Activated CD4-positive, CD25-positive, alpha-beta regulatory T cell treated with anti-CD3 and anti-CD28 coated beads, Interleukin-2, amount 50 U/mL, for 16 hours (primary cell): ENCODE measurements at places on chromosomes 12 and 14.

- DNase-seq = no peak
These were observed 28.9 kb downstream of the SLC15A4 start for GRCh38 chr12:128794661-128795529.

GRCh38 chr12:133135747-133136146 is 5.3 kb downstream of the ZNF10 start:
- no peak for DNase-seq

GRCh38 chr12:127888943-127889719 is 377.8 kb upstream of the TMEM132C start:
- DNase-seq = no peak

- no peak for DNase-seq
These were observed 895.6 kb downstream of the SLC6A15 start for GRCh38 chr12:84016956-84017355.

- no peak for DNase-seq
These were observed 66.8 kb upstream of the TMCC3 start for GRCh38 chr12:94717108-94717507.

- DNase-seq = no peak
These were observed 2.8 kb upstream of the SHMT2 start for GRCh38 chr12:57226588-57227314.

- no peak for DNase-seq
These were observed 58.5 kb upstream of the LRTM2 start for GRCh38 chr12:1761857-1762256.

DNA sequence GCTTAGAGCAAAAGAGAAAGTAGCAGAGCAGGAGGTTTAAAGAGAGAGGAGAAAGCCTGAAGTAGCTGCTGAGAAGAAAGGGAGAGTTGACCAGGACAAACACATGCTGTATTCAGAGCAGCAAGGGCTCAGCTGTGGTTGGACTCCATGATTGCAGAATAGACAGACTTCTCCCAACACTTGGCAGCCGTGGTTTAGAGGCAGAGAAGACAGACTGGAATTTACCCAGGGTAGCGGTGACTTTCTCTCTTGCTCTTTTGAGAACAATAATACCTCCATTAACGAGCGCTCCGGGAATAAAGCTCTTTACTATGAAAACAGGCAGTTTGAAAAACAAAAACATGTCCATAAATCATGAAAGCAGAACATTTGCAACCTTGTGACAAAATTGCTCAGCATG is 21.4 kb upstream of the IGF1 start:
- DNase-seq = no peak

DNA sequence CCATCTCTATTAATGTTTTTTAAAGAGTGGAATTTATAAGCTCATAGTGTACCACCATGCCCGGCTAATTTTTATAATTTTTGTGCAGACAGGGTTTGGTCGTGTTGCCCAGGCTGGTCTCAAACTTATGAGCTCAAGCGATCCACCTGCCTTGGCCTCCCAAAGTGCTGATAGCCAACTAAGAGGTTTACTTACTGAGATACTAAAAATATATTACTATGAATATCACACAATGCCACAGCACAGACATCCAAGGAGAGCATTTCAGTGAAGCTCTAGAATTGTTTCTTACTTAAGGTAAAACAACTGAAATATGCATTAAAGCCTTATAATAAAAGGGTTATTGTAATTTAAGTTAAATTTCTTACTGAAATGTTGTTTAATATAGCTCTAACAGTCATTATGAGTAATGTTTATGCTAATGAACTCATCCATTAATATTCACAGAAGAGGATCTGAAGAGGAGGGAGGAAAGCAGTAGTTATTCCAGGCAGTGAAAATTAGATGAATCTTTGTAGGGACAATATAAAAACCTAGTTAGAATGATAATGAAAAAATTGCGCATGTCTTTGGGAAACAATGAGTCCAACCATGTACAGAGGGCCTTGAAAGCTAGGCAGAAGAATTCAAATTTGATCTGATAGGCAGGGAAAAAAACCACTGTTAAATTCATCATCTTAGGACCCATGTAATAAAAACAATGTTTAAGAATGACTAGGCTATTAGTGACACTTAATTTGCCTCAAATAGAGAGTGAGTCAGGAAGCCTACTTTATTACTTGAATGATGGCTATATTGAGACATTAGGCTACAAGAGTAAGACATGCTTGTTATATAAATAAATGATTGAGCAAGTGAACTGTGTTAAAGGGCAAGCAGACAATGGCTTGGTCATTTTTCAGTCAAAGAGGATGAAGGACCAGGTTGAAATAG is 99.2 kb downstream of the SLC41A2 start:
- DNase-seq = no peak

DNA sequence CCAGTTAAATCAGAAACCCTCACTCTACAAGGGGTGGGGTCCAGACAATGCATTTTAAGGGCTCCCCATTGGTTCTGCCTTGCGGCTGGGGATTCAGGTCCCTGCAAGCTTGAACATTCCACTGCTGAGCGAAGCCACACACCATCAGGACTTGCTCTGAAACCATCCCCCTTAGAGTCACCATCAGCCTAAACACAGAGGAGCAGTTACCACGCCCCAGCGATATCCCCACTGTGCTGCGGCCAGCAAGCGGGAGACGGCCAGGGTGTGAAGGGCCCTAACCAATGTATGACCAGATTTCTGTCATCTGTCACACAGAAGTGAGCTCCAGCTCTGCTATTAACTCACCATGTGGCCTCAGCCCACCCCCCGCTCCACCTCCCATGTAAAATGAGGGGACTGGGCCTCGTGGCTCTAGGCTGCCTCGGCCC is 29.7 kb downstream of the CCDC88C start:
- DNase-seq = no peak

DNA sequence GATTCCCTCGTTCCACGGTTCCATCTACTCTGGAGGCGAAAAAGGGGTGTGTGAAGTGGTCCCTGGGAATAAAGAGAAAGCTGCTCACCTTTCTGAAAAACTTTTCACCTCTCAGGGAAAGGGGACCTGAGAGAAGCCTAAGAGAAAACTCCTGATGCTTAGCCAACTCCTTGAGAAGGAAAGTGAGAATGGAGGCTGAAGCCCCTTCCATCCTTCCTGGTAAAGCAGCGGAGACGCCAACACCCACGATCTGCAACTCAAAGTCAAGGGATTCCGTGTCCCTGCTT is 110.0 kb downstream of the ARF6 start:
- no peak for DNase-seq

DNA sequence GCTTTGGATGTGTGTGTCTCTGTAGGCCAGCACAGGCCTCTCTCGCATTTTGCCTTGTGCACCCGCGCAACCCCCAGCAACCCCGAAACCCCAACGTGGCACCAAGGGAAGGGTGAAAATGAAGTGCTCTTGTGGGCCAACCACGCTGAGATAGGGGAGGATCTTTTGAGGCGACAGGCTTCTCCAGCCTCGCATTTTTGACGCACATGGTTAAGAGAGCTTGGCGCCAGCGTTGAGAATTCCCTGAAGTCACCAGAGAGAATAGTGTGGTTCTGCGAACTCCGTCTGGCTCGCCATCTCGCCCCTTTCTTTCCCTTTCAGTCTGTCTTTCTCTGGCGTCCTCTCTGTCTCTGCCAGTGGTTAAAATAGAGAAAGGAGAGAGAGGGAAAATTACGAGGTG is 1.9 kb upstream of the TBX3 start:
- no peak for DNase-seq

- DNase-seq = no peak
These were observed 11.5 kb upstream of the HELB start for GRCh38 chr12:66290716-66291200.

GRCh38 chr12:113399490-113399889 is 4.2 kb downstream of the SDS start:
- no peak for DNase-seq

- DNase-seq = no peak
These were observed 914.0 kb upstream of the FBXO33 start for GRCh38 chr14:40346275-40346674.

DNA sequence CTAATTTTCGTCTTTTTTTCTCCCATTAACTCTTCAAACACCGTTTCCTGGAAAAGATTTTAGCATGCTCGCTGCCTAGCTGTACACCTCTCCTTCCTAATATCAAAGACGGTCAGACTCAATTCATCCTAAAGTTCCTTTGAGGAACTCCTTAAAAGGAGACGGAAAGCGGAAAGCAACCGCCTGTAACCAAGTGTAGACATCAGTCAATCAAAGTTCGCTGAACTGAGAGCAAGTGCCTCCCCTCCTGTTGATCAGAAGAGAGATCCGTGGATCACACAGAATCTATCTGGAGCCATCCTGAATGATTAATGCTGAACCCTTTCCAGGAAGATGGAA is 412 bp upstream of the TEP1 start:
- no peak for DNase-seq

DNA sequence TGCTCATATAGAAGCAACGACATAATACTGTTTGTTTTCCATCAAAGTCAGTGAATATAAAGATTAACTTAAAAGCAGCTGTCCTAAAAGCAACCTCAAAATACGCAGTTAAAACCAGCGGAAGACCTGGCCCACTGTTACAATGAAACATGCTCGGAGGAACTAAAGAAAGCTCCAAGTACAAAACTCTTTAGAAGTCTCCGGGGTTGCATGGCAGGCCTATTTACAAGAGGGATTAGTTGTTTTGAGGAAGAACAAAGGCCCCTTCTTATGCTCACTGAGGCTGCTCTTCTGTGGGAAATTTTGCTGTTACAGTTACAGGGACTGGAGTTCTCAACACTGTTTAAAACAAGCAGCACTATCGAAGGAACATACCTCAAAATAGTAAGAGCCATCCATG is 75.9 kb upstream of the C12orf71 start:
- no peak for DNase-seq
